ENCODE measurements at places on chromosomes 5 and 9. TPM values are rescaled to one million over a fixed set of nuclear protein-coding genes. Genes with fewer than 3 reads are reported as not detected.

DNA sequence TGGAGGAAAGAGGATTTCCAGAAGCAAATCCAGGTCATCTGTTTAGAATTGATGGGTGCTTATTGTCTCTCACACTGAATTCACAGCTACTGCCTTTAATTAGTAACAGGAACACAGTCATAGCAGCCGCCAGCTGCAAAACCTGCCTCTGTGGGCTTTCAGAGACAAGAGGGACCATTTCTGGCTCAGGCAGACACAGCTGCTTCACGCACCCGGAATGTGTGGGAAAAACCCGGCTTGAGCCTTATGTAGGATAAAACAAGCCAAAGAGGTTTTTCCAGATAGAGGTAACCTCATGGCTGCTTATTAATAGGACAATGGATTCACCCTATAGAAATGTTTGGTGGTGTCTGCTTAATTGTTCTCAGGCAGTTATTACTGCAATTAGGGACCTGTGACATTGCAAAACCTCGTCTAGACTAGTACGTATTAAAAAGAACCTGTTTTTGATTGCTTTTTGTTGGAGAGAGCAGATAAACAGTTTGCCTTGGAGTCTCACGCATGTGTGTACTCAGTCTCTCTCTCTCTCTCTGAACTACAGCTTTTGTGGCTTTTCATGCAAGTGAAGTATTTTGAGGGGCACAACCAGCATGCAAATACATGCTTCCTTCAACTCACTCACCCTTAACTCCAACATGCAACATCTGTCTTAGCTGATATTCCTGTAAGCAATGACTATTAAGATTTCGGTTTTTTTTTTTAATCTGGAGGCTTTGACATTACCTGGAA, 302.7 kb downstream of the PLK2 start:
- no peak for DNase-seq
- no peaks in the 10 kb centered on the region for H3K36me3 ChIP-seq
- no peaks in the 10 kb centered on the region for H3K27me3 ChIP-seq
- no peak overlapping the region for H3K4me3 ChIP-seq

Gene BNC2
- total RNA-seq, result 195 TPM

Gene FAM120AOS
- total RNA-seq, result 64.9 TPM

- no peaks in the 10 kb centered on the region for H3K27me3 ChIP-seq
- H3K4me1 ChIP-seq, result no peaks in the 10 kb centered on the region
- no peak for DNase-seq
- H3K4me3 ChIP-seq, result no peak overlapping the region
- no peak overlapping the region for H3K27ac ChIP-seq
Observed at GRCh38 chr5:55149308-55149795, 10.6 kb upstream of the GPX8 start.

DNA sequence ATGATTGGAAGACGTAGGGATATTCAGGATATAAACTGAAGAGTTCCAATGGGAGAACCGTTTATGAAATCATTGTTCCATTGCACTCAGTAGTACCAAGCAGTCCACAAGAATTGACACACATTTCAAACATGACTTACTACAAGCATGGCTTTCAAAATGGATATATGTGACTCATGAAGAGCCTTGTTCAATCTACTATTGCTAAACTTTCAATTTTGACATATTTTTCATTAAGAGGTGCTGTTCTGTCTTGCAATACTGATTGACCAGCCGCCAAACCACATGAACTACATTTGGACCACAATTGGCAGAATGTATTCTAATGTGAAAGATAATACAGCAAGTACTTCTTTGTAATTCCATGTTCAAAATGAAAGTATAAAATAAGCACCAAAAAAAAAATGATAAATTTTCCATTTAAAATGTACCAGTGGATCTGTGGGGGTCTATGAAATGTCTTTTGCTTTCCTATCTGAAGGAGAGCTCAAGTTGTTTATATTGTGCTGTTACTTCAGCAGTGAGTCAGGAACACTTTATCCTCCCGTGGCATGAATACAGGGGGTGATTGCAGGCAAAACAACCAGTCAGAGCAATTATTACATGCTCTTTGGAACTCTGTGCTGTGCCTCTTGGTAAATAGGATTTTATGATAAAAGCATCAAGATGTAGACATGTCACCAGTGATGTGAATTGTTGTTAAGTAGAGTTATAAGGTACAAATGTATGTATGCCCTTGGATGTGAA, 366.0 kb downstream of the ARRDC3 start:
- DNase-seq, result no peak
- peaks cover 25% of the 10 kb centered on the region for H3K4me1 ChIP-seq
- H3K4me3 ChIP-seq, result no peak overlapping the region
- no peaks in the 10 kb centered on the region for H3K36me3 ChIP-seq

Data from sigmoid colon (tissue), 7 donors.